ENCODE measurements at places on chromosomes 5 and 9.
A peak's percentile ranks its signal among the peaks of the same experiment; 100 is the strongest.

DNA sequence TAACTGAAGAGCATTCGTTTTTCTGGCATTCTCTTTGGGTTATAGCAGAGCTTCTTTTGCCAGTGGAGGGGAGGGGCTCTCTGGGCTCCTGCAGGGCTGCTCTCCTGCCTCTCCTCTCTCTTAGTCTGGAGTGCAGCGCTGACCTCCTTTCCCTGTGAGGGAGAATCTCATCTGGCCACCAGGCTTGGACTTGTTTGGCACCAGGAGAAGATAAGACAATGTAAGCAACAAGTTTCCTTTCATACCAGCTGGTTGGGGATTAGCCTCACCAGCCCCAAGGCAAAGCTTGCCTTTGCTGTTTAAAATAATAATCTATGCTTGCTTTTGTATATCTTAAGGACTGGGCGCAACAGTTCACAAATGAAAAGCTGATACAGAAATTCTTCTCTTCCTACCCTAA, 196.4 kb downstream of the TLE4 start:
- no peak for DNase-seq

GRCh38 chr5:147968855-147969254, 62.5 kb upstream of the C5orf46 start:
- peak; percentile 3 for DNase-seq

- no peak for DNase-seq
These were observed 27.5 kb upstream of the NCS1 start for GRCh38 chr9:130144703-130145102.

GRCh38 chr5:177327539-177328522, 16.1 kb upstream of the MXD3 start:
- DNase-seq: no peak

GRCh38 chr9:31486630-31487029, 897.8 kb upstream of the ACO1 start:
- DNase-seq: no peak

GRCh38 chr9:127318651-127319167, 54.1 kb downstream of the GARNL3 start:
- peak; percentile 53 for DNase-seq

DNA sequence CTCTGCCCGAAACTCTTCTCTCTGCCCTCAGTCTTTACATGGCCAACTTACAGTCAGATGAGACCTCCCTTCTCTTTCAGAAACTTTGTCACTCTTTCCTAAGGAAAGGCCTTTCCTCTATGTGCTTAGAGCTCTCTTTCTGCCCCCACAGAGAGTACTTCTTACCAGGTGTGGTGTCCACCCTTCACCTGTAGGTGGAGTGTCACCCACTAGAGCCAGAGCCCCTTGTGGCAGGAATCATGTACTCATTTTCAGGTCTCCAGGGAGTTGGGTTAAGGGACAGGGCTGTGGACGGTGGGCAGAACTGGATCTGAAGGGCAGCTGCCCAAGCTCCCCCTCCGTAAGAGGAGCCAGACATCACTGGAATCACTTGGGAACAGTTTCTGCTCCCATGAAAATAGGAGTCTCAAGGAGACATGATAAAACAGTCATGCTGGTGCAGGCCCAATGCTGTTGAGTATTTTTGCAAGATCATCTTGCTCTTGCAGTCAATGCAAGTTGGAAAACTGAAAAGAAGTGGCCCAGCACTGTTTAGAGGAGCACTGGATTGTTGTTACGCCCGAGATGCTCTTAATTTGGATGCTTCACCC, 436.7 kb downstream of the ZSWIM6 start:
- DNase-seq: peak; percentile 8

GRCh38 chr5:147188200-147189108, 46.4 kb upstream of the STK32A start:
- DNase-seq: peak; percentile 69

DNA sequence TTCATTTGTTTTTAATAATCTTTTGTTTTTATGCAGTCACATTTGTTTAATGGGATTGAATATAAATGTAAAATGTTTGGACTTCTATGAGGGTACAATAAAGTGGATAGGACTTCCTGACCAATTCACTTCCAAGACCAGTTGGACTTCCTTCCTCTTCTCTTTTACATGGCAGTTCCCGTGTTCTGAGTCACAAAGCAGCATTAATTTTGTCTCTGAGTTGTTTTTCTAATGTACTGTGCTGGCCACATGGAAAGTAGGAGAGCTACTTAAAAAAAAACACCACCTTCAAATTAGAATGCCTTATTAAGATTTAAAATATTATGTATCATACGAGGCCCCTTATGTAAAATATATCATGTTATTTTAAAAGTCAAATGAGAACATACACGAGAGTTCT, 87.3 kb downstream of the CCDC171 start:
- no peak for DNase-seq

- no peak for DNase-seq
These were observed 448.6 kb upstream of the MPDZ start for GRCh38 chr9:13728131-13728530.

DNA sequence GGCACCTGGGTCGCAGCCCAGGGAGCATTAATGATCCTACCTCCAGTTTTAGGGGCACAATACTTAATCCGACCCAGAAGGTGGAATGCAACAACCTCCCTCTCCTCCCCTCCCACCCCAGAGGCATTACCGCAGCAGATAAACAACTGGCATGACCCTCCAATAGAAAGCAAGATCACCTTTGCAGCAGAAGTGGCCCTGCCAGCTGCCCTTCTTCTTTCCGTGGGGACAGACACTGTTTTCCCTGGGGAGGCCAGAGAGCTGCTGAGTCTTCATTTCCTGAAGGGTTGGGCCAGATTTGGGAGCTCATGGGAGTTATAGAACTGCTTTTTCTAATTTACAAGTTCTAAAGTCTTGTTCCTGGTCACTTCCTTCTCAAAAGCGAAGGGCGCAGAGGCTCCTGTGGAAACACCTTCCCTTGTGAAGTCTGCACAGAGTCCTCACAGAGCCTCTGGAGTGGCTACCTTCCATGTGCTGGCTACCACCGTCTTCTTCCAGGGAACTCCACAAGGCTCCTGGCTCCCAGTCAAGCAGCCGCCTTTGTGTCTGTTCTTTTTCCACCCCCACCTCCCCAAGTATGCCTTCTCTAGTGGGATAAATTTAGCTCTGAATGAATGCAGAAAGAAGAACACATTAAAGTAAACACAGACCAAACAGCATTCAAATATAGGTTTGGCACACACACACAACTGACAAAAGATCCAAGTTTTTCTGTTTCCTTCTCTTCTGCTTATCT, 8.0 kb upstream of the PALM2AKAP2 start:
- DNase-seq: peak; percentile 89

DNA sequence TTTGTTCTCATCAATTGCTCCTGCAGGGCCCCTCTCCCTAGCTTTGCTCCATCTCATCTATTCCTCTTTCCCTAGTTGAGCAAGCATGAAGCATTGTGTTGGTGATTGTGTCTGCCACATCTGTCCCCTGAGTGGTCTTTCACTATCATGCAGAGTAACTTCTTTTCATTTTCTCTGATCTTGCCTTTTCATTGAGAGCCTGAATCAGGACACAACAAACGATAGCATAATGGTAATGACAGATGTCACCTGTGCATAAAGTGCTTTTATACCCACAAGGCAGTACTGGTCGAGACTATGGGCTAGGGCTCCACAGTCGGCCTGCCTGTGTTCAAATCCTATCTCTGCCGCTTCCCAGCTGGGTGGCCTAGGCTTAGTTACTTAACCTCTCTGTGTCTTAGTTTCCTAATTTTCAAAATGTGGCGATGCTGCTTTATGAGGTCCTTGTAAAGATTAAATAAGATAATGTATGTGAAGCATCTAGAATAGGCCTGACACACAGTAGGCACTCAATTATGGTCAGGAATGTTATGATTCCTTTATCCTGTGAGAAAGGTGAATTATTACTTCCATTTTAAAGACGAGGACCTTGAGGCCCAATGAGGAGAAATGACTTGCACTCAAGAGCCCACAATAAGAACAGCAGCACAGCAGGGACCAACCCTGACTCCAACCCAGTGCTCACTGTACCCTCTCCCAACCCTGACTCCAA, 137.1 kb upstream of the ZNF618 start:
- DNase-seq: no peak

DNA sequence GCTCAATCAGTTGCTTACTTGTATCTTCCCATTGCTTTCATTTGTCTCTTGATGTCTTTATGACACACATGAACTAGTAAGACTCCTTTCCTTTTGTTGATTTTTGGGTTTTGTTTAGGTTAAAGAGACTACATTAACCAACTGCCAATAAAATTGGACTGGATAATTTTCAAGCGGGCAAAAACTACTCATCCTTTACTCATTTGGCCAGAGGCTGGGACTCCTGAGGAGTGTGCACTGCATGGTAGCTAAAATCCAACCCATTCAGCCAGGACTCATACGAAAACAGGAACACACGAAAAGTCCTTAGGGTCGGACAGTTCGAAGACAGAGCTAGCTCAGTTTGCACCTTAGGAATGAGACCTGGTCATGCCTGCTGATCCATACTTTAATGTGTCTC, 6.0 kb downstream of the SLC46A2 start:
- DNase-seq: no peak

GRCh38 chr9:105065098-105066088, 137.4 kb upstream of the ABCA1 start:
- no peak for DNase-seq

- DNase-seq: no peak
These were observed 186.6 kb upstream of the MEF2C start for GRCh38 chr5:89069591-89069990.

- DNase-seq: no peak
These were observed 20.0 kb upstream of the RGMB start for GRCh38 chr5:98753507-98753906.

GRCh38 chr5:37918424-37918823, 78.6 kb upstream of the GDNF start:
- DNase-seq: peak; percentile 65

- no peak for DNase-seq
These were observed 27.9 kb upstream of the CEMIP2 start for GRCh38 chr9:71796100-71796767.

DNA sequence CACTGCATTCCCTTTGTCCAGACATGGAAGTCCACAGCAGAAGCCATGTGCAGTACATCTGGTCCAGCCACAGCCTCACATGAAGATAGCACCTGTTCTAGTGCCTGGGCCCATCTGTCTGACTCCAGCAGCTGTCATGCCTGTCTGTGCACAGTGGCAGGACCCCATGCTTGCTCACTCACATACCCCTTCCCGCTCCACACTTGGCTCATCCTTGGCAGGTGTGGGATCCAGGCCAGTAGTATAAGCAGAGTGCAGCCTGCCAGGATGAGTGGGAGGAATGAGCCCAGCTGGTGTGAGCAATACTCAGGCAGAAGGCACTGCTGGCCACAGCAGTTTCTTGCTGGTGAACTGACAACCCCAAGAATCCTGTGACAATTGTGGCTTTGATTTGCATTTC, 168.0 kb downstream of the PRDM9 start:
- no peak for DNase-seq

DNA sequence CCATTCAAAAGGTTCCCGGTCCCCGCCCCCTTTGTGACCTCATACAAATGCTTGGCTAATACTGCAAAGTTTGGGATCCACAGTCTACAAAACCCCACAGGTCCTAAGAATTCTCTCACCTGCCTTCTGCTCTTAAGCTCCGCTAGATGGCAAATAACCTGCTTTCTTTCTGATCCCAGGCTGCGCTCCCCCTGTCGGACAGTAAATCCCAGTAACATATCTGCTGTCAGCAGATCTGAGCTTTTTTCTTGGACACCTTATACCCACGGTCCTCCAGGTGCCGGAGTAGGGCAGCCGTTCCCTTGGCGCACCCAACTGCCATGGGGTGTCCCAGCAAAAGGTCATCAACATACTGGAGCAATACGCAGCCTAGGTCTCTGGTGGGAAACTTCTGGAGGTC, 39.0 kb upstream of the PPP1R26 start:
- DNase-seq: no peak

DNA sequence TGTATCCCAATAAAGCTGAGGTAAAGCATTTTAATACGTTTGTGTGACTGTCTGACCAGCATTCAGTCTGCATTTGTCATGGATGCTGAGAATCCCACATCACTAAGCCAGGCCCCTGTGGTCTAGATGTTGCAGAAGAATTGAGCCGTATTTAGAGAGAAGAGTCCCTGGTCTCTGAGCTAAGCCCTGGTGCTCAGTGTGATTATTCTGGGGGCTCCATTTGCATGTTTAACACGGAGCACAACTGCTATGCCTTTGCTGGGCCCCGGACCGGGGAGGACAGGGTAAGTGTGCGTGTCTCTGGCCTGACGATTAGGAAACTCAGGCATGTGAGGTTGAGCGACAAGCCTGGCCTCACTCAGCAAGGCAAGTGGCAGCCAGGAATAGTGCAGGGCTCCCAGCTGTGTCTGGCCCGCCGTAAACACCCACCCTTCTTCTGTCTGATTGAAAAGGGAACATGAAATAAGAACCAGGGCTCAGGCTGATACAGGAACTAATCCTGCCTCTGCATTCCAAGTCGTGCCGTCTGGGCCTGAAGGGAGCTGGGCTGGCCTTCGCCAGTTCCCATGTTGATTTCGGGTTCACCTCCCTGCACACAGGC, 22.3 kb downstream of the FAM78A start:
- peak; percentile 77 for DNase-seq

DNA sequence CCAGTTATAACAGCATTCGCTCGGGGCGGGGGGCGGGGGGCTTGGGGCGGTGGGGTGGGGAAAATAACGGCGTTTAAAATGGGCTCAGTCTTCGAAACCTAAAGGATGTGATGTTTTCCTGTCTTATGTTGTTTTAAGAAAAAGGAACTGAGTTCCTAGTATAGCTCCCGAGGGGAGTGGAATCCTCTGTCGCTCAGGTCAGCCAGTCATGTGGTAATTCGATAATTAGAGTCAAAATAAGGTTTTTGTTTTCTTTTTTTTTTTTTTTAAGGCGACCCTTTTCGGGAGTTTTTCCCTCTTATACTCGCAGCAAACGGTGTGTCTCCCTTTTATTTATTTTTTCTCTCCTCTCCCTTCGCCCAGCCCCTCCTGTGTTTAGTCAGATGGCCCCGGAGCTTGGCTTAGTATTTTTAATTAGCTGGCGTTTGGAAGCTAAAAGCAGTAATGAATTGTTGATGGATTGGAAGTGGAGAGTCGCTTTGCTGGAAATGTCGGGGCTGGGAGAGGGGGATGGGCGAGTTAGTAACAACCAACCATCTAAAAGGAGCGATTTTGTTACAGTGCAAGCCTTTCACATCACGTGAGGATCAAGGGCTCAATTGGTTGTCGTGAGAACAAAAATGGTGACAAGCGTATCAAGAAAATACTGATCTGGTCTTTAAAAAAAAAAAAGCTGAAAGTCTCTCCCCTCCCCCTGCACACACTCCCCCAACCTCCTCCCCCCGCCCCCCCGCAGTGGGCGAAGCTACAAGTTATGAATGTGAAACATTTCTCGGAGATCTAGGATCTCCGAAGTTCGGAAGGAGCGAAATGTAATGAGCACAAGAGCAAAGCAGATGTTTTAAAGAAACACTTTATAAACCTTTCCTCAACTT, 714 bp upstream of the ZNF608 start:
- DNase-seq: peak; percentile 93

GRCh38 chr9:2085716-2086115, 70.6 kb downstream of the SMARCA2 start:
- DNase-seq: peak; percentile 91
